Stimulated activated CD8-positive, alpha-beta memory T cell treated with anti-CD3 and anti-CD28 coated beads, Interleukin-7, amount 100 ng/mL, for 48 hours (primary cell): ENCODE measurements at places on chromosomes 2 and 18.

- no peak for DNase-seq
Measured at GRCh38 chr2:172147944-172148650, 45.4 kb upstream of the DLX2 start.

- no peak for DNase-seq
Measured at GRCh38 chr2:39736640-39737039, 42.4 kb downstream of the THUMPD2 start.

DNA sequence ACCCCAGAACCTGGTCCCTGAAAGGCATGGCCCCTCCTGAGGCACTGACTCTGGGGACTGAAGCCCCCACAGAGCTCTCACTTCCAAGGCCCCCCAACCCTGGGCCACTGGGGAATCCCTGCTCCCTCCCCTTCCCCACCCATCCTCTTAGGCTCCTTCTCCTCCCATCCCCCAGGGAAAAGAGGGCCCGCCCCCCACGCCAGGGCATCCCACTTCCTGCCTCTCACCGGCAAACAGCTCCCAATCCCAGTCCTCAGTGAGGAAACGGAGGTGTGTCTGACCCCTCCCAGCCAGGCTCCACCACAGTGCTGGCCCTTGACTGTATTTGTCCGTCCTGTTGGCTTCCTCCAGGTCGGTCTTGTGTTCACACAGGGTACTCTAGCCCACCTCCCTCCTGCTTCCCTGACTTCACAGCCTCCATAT lies 35.0 kb upstream of the PTMA start:
- no peak for DNase-seq

GRCh38 chr18:10235661-10235952 lies 218.8 kb upstream of the APCDD1 start:
- DNase-seq, result no peak

- no peak for DNase-seq
Measured at GRCh38 chr2:239853121-239853520, 172.0 kb downstream of the NDUFA10 start.

GRCh38 chr18:50142441-50143120 lies 52.4 kb downstream of the MYO5B start:
- DNase-seq, result no peak

DNA sequence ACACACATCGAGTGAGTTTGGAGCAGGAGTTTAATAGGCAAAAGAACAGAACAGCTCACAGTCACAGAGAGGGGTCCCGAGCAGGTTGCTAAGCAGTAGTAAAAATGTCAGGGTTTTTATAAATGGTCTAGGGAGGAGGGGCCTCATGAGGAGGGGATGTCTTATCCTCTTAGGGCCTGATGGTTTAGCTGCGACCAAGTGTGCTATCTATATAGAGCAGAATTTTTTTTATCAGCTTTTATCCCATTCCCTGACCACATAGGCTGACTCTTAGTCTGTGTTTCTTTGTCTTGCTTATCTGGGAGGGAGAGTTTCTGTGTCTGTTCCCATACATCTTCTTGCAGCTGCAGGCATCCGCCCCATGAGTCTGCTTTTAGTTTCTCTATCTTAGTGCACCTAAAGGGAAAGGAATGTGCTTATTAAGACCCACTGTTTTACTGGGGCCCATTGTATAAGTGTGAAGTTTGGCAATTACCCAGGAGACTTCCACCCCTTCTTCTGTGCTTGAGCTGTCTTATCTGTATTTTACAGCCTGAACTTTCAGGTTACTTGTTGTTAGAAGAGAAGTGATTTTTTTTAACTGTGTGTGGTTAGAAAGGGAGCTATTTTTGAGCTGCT lies 30.4 kb upstream of the GMCL1 start:
- no peak for DNase-seq
